Naive thymus-derived CD8-positive, alpha-beta T cell (primary cell): ENCODE measurements at places on chromosomes 6 and 20.

DNA sequence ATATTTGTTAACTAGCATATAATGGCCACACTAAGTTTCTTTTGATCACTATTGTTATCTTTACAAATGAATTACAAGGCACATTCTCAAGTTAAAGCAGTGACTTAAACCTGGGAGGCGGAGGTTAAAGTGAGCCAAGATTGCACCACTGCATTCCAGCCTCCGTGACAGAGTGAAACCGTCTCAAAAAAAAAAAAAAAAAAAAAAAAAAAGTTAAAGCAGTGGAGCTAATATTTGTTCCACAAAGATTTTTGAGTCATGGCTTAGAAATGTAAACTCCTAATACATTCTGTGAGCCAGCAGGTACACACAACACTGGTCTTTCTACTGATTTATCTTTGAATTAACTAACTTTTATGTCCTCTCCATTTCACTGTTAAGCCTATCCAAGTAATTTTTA, 221.7 kb upstream of the HTR1E start:
- no peak for DNase-seq

- DNase-seq: no peak
Observed at GRCh38 chr6:71248878-71249544, 39.6 kb upstream of the OGFRL1 start.

DNA sequence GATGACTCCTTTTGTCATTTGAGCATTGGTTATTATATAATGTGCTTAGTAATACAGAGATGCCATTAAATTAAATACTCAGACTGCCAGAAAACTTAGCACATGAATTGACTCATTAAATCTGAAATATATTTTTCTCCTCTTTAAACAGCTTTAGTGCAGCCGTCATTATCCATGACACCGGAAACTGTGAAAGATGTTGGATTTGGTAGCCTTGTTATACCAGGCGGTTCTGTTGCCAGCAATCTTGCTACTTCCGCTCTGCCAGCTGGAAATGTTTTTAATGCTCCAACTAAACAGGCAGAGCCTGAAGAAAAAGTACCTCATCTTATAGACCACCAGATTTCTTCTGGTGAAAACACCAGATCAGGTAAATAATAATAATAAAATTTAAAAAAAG, 97.6 kb downstream of the SCAF8 start:
- no peak for DNase-seq

GRCh38 chr6:138000941-138001340, 106.3 kb downstream of the PERP start:
- no peak for DNase-seq

GRCh38 chr6:36677059-36677749, 1.3 kb upstream of the CDKN1A start:
- DNase-seq: no peak

GRCh38 chr6:99603421-99604165, 3.0 kb upstream of the PRDM13 start:
- DNase-seq: no peak

DNA sequence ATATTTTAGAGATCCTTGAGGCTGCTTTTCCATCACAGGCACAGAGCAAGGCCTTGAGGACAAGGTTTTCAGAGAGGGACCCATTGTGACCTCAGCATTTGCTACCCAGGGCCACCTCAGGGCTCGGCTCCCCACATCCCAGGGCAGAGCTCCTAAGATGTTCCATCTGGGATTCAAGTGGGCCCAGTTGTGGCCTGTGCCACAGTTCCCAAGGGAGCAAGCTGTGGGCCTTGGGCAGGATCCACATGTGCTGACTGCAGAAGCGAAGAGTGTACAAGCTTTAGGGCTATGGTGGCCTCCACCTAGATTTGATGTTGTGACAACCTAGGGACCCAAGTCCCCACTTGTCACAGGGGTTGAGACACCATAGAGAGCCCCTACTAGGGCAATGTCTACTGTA, 608.1 kb downstream of the HACE1 start:
- DNase-seq: no peak

DNA sequence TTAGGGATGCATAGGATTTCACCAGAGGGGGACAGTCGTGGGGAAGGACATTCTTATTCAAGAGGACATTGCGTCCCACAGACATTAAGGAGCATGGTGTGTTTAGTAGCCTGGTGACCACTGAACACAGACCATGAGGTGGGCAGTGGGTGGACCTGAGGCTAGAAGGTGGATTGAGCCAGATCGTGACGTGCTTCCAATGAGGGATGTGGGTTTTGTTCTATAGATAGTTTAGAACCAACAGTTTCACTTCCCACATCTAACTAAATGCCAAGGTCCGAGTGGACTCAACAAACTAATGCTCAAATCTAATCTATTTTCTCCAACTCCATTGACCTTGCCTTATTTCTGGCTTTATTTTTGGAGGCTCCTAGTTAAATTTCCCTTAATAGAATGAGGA, 58.5 kb downstream of the OGFRL1 start:
- no peak for DNase-seq

DNA sequence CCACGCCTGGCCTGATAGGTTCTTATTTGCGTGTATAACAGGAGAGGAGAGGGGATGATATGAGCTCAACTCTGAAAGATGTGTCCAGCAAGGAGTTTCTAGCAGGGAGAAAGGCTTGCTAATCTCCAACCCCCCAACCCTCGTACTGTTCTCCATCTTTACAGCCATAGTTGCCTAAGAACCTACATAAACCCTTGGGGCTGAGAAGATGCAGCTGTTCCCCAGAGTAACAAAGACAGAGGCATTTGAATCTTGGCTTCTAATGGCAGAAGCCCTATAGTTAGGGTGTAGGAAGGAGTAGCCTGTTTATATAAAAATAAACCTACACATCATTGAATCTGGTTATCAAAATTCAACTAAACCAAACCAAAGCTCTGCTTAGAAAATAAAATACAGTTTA, 631.4 kb upstream of the SLC35B3 start:
- no peak for DNase-seq

DNA sequence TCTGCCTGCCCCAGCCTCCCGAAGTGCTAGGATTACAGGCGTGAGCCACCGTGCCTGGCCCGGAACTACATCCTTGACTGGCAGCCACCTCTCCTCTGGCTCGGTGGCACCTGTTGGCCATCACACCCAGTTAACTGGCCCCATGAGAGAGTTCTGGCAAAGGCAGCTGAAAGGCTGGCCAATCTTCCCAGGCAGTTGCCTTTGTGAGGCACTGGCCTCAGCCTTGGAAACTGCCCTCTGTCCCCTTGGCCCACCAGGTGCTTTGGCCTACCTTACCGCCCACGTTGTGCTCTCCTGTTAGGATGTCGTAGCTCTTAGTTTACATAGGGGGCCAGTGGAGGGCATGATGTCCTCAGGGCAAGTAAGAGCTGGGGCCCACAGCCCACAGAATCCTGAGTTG, 9.6 kb upstream of the MANBAL start:
- DNase-seq: no peak

GRCh38 chr6:89080281-89081128, at the start of gene PNRC1:
TSS of gene PNRC1 (plus strand) at chr6:89080751. CDS start at chr6:89080895, 144 bp downstream.
- DNase-seq: peak; percentile 100

DNA sequence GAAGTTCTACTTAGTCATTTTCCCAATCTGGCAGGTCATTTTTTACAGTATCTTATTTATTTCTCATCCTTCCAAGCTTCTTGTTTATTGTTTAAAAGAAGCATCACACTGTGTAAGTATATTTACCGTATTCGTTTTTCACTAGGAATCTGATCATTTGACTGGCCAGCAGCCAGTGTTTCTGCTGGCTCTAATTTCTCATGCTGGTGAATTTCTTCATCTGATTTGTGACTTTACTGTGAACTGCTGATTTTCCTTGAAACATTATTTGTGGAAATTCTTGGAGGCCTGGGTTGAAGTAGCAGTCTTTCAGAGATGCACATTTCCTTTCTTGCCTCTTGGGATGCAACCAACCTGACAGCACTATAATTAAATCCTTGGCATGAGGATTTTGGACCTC, 65.9 kb downstream of the PREP start:
- DNase-seq: no peak

GRCh38 chr6:124993327-124993726, 31.1 kb downstream of the RNF217 start:
- DNase-seq: no peak

- no peak for DNase-seq
Observed at GRCh38 chr6:146287691-146288369, 255.8 kb upstream of the RAB32 start.

DNA sequence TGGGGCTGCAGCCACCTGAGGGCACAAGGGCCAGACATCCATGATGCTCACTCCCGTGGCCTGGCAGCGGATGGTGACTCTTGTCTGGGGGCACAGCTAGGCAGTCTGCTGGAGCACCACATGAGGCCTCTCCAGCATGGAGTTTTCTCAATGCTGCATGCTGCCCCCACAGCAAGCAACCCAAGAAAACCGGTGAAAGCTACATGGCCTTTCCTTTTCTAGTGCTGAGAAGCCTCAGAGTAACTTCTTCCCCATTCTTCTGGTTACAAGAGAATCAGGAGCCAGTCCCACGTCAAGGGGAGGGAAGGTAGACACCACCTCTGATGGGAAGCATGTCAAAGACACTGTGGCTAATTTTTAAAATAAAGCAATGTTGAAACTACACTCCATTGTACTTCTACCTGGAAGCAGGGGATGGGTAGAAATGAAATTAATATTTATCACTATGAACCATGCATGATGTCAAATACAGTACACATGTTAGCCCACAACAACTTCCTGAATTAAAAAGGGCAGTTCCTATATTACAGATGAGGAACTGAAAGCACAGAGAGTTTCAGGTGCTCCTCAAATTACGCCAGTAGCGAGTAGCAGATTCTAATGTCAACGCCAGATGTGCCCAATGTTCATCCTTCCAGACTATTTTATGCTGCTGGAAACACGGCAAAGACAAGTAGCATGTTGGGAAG, 101.5 kb downstream of the LAMP5 start:
- DNase-seq: no peak

DNA sequence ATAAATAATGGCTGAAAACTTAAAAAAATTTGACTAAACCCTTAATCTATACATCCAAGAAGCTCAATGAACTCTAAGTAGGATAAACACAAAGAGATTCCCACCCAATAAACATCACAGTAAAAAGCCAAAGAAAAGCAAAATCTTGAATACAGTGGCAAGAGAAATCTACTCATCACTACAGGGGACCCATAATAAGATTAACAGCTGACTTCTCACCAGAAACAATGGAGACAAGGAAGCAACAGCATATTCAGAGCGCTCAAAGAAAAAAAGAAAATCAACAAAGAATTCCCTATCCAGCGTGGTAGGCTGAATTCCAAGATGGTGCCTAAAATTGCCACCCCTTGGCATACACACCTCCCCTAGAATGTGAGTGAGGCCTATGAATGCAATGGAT, 18.6 kb downstream of the SNX3 start:
- DNase-seq: no peak

DNA sequence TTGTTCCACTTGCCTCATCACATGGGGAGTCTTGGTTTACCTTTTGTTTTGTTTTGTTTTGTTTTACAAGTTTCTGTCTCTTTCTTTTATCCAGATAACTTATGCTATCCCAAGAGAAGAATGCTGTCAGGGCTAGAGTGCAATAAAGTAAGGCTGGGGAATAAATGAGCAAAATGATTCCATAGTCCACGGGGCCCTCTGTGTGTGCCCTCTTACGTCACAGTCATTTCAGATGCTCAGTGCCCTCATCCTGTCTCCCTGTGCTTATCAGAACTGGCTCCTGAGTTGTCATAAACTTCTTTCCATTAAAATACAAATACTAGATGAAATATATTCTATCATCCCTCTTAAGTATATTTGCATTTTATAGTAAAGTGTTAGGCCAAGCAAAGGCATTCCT, 30.8 kb upstream of the ENPP1 start:
- DNase-seq: no peak

DNA sequence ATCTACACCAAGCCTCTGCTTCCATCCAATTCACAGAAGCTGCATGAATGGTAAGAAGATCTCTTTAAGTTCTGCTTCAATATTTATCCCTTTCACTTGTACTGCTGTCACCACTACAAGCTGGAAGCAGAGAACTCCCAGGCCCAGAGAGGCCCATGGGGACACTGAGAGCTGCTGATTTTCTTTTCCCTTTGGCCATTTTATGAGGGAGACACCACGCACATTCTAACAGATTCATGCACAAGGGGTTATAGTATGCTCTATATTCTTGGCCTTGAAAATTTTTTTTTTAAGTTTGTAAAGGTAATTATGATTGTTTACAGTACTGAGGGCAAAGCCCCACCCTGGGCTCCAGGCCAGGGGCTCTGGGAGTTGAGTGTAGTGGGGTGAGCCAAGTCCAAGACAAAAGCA, 88.4 kb downstream of the MYB start:
- no peak for DNase-seq

DNA sequence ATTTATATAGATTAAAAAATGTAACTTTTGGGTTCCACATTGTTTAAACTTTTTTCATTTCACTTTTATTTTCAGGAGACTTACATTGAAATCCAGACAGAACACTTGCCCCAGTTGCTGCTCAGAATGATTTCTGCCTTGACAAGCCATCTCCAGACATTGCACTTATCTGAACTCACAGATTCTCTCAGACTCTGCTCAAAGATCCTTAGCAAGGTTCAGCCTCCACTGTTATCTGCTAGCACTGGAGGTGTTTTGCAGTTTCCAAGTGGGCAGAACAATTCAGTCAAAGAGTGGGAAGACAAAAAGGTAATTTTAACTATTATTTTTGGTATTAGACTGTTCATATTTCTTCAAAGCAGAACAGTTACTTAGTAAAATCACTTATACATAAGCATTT, 58.0 kb downstream of the DOP1A start:
- no peak for DNase-seq

- no peak for DNase-seq
Observed at GRCh38 chr20:51803148-51803854, 980 bp upstream of the SALL4 start.

- no peak for DNase-seq
Observed at GRCh38 chr6:141421378-141421777, 711.3 kb upstream of the GJE1 start.

GRCh38 chr6:40439026-40439800, 148.0 kb downstream of the LRFN2 start:
- DNase-seq: no peak

- peak; percentile 7 for DNase-seq
Observed at GRCh38 chr20:21395666-21396598, 1.4 kb downstream of the NKX2-4 start.

DNA sequence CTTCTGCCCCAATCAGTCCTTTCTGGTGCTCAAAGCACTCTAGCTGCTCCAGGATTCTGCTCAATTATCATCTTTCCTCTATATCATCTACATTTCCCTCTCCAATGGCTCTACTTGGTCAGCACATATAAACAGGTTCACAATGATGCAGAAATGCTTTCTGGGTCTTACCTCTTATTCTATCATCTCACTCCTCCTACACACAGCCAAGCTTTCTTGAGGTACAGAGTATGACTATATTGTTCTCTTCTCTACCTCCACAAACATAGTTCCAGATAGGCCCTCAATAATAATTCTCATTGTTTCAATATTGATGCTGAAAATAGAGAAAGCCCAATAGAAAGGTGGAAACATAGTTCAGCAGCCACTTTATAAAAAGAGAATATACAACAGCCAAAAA, 48.2 kb downstream of the HIVEP2 start:
- DNase-seq: no peak
